ENCODE measurements at places on chromosomes 11 and 22.

GRCh38 chr11:43222215-43222614 lies 89.6 kb upstream of the API5 start:
- no peak for DNase-seq

GRCh38 chr11:36475192-36475591 lies 34.9 kb downstream of the TRAF6 start:
- no peak for DNase-seq

DNA sequence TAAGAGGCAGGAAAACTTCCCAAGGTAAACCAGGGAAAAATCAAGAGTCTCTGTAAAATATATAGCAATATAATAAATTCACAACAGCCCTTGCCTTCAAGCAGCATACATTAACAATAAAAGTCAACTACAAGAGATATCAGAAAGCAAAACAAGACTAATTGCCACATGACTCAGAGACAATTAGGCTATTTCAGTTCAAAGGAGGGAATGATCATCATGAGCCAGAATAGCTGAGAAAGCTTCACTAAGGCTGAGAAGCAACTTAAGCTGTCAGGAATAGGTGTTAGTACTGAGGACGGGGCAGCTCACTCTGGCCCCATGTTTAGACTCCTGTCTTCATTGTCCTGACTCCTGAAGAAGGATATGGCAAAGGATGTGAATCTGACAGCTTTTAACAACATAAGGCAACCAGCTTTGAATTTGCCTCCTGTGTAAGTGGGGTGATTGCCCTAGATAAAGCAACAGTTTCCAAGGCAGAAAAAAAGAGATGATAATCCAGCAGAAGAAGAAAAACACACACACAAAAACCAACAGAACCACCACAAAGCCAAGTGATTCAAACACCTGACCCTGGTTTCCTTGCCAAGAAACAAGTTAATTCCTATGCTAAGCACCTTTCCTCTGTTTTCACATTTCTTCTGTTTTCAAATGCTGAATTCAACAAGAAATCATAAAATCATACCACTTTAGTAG lies 60.8 kb downstream of the SIK3 start:
- no peak for DNase-seq

DNA sequence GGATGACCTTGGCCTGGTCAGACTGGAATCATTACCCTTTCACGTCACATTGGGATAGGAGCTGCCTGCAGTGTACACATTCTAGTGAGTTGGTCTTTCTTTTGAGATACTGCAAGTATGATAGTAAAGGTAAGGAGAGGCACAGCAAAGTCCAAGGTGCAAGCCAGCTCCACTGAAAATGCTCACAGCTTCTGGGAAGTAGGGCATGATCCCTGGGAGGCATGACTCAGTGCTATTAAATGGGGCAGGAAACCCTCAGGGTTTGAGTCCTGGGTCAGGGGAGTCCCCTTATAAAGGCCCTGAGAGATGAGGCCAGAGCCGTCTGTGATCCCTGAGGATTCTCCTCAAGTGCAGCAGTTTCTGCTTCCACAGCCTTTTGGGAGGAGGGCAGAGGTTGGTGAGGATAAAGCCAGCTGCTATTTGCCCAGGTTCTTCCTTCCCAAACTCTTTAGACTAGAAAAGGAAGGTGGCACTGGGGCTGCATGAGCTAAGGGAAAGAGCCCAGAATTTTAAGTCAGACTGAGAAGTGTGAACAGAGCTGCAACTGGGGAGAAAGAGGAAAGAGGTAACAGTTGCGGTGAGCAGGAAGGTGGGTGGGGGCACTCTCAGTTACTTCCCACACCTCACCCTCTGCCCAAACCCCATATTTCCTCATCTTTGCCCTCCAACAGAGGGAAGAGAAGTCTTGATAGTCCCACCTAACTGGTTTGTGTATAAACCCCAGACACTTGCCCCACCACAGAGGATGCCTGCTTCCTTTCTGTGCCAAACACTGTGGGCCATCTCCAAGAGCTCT lies 14.4 kb upstream of the OR52K1 start:
- no peak for DNase-seq

- DNase-seq: no peak
Measured at GRCh38 chr11:95831198-95831883, 41.0 kb downstream of the CEP57 start.

GRCh38 chr22:28989484-28989883 lies 72.1 kb downstream of the C22orf31 start:
- DNase-seq: no peak

- DNase-seq: no peak
Measured at GRCh38 chr22:50612528-50613221, 12.1 kb downstream of the MAPK8IP2 start.

GRCh38 chr11:74634537-74634936 lies 42.2 kb downstream of the POLD3 start:
- no peak for DNase-seq

GRCh38 chr11:2867722-2868505 lies 17.7 kb downstream of the CDKN1C start:
- peak; percentile 76 for DNase-seq

- DNase-seq: no peak
Measured at GRCh38 chr22:44332946-44333345, 20.2 kb upstream of the SHISAL1 start.

- no peak for DNase-seq
Measured at GRCh38 chr11:68538025-68538424, 77.5 kb downstream of the PPP6R3 start.

Data from glutamatergic neuron (in vitro differentiated cells).